ENCODE measurements at places on chromosomes 1 and 21.
A peak's percentile ranks its signal among the peaks of the same experiment; 100 is the strongest.

GRCh38 chr1:3695326-3696217, 43.3 kb downstream of the TP73 start:
- DNase-seq, result no peak

DNA sequence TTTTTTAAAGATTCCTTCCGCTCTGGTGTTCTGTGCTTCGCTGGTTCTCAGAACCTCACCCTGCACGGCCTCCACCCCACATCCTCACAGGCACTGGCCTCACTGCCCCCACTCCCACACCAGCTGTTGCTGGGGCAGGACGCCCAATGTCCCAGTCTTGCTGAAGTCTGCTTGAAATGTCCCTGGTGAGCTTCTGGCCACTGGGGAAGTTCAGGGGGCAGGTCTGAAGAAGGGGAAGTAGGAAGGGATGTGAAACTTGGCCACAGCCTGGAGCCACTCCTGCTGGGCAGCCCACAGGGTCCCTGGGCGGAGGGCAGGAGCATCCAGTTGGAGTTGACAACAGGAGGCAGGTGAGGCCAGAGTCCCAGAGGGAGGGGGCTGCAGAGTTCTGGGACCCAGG, at the start of gene C1QA:
Gene C1QA, plus strand, starts transcription at position 276 of the 400 bp plus-strand sequence. CDS start 989 bp downstream, outside the sequence.
- no peak for DNase-seq

DNA sequence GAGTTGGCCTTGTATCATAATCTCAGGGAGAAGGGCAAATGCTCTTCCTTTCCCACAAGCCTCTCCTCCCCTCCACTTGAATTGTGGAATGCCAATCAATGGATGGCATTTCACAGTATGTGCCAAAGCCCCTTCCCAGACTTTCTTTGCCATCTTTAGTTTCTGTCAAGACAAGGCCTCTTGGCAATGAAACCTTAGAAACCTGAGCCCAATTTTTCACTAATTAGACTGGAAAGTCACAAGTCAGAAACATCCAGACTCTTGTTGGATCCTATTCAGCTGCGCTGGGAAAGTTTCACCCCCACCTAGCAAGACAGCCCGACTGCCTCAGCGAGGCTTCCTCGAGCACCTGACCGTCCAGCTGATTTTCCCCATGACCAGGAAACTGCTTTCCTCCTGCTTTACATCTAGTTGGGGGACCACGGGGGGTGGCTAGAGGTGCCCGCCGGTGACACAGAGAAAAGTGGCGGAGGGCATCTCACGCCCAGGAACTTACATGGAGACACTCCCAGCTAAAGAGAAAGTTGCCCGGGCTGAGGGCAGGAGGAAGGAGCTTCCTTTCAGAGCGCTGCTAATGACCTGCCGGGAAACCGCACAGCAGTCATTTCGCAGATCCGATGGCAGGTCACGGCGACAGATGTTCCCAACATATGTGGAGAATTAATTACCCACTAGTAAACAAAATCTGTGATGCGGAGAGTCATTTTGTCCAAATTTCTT, 302.6 kb upstream of the RRP15 start:
- DNase-seq, result no peak

GRCh38 chr1:68116643-68117235, 66.3 kb upstream of the DIRAS3 start:
- no peak for DNase-seq

DNA sequence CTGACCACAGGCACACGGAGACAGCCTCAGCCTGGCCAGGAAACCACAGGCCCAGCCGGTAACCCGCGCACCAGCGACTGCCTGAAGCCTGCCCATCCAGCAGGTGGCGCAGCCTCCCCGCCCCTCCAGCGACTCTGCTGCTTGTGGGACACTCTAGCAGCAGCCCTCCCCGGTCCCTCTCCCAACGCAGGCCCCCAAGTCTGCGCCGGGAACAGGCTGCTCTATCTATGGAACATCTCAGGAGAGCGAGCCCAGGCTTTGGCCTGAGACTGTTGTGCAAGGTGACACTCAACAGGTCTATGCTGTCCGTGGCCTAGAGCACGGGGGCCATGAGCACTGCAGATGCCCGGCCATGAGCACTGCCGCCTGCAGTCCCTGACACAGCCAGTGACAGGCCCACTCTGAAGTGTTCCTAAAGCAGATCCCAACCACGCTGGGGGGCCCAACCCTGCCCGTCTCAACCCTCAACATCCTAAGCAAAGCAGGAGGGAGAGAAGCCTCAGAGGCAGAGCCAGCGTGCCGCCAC, 28.4 kb downstream of the WDR4 start:
- DNase-seq, result no peak

DNA sequence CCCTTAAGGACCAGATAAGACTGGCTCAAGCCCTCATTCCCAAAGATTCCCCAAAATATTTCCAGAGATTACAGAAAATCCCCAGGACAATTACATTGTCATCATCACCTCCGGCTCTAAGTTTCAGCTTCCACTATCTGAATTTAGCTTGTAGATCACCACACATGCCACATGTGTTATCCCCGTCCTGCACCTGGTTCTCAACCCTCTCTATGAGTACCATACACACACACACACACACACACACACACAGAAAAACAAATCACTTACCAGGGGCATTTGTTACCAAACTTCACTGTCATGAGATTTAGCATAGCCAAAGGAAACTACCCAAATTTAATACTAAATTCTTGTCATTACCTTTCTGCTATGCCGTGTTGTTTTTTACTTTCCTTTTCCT, 15.4 kb upstream of the TSPAN1 start:
- no peak for DNase-seq

GRCh38 chr1:223479718-223480425, 86.7 kb downstream of the CCDC185 start:
- no peak for DNase-seq

DNA sequence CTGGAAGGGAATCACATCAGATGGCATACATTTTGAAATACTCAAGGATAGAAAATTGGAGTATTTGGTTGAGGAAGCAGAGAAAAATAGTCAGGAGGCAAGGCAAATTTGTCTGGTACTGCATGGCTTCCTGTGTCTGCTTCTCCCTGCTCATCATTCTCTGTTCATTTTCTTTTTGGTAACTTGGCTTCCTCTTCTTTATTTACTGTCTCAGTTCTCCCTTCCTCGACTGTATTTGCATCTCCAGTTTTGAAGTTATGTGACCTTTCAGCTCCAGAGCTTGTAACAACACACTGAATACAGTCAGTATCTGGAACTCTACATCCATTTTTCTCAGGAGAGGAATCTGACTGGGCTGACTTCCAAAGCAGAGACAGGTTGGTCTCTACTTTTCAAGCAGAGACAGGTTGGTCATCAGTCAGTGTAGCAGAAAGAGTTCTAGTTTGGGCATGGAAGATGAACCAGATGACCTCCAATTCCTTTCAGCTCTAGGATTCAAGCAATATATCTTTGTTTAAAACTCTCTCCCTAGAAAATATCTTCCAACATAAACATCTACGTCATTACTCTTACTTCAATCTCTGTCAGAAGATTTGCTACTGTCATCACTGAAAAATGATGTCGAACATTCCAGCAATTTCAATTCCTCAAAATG, 571.2 kb downstream of the ADGRL2 start:
- DNase-seq, result no peak

GRCh38 chr21:45405819-45406762, 1.1 kb downstream of the COL18A1 start:
- DNase-seq, result no peak

GRCh38 chr1:219090607-219091006, 83.1 kb upstream of the LYPLAL1 start:
- peak; percentile 85 for DNase-seq

DNA sequence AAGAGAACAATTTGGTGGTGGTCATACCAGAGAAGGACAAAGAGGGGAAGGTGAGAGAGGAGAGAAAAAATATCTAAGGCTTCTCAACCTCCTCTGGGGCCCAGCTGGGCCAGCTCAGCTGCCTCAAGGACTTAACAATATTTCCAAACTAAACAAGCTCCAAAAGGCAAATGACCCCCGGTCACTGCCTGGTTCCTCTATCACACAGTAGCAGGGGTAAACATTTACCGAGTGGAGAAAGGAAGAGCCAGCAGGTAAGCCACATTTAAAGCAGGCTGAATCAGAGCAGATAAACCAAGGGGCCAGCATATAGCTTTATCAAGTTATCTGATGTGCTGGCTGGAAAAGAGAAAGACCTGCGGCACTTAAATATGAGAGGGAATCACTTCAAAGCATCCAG, 102.1 kb downstream of the KCND3 start:
- no peak for DNase-seq

GRCh38 chr1:115706587-115707425, 61.7 kb downstream of the CASQ2 start:
- DNase-seq, result no peak

Data from SIG-M5 (cell line).